ENCODE measurements at places on chromosomes 5 and 9.

- no peak for DNase-seq
Observed at GRCh38 chr5:38600329-38601045, 44.0 kb upstream of the LIFR start.

DNA sequence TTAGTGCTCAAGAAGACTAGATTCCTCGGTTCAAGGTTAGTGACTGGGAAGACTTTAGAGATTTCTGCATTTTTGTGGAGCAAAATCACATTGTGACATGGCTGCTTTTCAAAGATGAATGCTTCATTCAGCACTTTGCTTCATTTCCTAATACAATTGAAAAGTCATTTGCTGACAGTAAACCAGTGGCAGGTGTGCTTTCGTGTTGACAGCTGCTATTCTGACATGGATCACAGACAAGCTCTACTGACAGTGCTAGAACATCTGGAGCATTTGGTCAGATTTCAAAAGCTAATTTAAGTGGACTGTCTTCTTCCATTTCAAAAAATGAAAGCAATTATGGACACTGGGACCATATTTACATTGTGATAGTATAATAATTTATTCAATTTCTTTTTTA lies 1060.1 kb downstream of the PTPRD start:
- DNase-seq = no peak

GRCh38 chr9:92245005-92245797 lies 48.3 kb downstream of the IARS1 start:
- DNase-seq = no peak

- no peak for DNase-seq
Observed at GRCh38 chr9:85723215-85723614, 18.5 kb downstream of the AGTPBP1 start.

DNA sequence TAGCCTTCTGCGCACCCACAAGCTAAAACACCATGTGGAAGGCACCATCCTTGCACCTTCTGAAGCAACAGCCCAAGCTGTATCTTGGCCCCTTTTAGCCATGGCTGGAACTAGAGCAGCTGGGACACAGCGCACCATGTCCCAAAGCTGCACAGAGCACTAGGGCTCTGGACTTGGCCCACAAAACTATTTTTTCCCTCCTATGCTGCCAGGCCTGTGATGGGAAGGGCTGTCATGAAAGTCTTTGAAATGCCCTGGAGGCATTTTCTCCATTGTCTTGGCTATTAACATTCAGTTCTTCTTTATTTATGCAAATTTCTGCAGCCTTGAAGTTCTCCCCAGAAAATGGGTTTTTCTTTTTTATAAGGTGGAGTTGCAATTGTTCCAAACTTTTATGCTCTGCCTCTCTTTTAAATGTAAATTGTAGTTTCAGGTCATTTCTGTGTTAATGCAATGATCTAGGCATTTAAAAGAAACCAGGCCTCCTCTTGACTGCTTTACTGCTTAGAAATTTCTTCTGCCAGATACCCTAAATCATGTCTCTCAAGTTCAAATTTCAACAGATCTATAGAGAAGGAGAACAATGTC lies 996.3 kb downstream of the TAF11L14 start:
- DNase-seq = no peak

DNA sequence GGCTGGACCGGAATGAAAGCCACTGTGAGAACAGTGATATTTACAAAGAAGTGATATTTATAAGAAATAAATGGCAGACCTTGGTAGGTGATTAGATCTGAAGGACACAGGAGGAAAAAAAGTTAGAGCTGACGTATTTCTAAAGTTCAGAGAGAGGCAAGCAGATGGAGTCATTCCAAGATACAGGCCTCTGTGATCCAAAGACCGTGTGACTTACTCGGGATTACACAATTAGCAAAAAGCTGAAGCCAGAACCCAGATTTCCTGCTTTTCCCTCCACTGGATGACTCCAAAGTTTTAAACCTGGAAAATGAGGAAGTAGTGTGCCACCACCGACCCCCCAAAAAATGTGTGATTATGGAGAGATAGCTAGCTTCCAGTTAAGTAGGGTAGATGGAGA lies 3.1 kb upstream of the DOCK8 start:
- no peak for DNase-seq

GRCh38 chr5:74977471-74977870 lies 74.9 kb downstream of the GCNT4 start:
- no peak for DNase-seq

DNA sequence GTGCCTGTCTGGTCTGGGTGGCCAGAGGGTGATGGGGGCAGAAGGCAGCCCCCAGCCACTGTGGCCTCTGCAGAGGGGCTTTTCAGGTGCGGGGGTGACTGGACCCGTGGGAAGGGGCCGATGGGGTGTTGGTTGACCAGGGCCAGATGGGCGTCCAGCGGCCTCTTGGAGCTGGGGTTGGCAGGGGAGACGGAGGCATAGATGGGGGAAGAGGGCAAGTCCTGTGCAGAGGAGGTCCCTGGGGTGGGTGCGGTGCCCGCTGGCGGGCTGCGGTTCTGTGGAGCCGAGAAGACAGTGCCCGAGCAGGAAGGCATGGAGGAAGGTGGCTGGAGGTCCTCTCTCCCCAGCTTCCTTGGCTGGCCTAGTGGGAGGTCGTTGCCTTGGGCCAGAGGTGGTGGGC lies 18.7 kb upstream of the AKNA start:
- DNase-seq = no peak

- DNase-seq = no peak
Observed at GRCh38 chr9:93080406-93080805, 15.6 kb upstream of the CARD19 start.

DNA sequence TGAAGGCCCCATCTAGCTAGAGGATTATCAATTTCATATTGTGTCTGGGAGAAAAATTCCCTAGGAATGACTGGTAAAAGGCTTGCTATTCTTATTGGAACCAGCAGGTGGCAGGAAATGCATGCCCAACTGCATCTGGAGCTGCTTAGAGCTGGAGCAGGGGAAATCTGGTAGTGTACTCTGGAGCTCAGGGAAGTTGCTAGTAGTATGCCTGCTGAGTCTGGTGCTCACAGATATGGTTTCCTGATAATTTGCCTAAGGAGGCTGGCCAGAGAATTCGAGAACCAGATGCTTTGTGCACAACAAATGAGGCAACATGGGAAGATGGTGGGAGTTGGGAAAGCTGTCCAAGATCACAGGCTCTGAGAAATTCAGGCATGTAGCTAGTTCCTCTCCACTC lies 53.7 kb downstream of the G3BP1 start:
- peak; percentile 71 for DNase-seq

- no peak for DNase-seq
Observed at GRCh38 chr9:7216004-7216841, 458.4 kb downstream of the KDM4C start.

DNA sequence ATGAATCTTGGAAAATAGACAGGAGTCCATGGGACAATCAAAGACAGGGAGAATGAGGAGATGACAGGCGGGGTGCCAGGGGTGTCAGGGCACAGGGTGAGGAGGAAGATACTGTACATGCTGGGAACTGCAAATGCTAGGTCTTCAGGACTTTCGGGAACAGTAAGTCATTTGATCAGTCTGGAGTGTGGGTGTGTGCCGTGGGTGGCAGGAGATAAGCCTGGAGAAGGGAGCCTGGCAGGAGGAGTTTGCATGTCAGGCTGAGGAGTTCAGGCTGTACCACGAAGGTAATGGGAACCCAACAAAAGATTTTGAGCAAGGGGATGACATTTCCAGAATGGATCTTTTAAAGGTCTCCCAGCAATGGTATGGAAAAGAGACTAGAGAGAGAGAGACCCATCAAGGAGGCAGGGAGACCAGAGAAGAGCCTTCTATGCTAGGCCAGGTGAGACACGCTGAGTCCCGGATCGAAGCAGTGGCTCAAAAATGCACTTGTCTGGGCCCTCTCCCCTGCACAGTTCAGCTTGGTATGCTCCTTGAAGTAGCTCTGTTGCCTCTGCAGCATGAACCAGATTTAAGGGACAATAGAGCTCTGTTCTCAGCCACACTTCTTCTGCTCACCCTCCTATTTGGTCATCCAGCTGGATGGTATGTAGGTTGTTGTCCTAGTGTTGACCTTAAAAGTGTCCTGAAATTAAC lies 77.0 kb upstream of the FER start:
- DNase-seq = no peak

GRCh38 chr9:131367450-131367849 lies 26.4 kb upstream of the PRRC2B start:
- DNase-seq = no peak

- no peak for DNase-seq
Observed at GRCh38 chr9:127018935-127019334, 103.5 kb downstream of the ANGPTL2 start.

All from HEK293T (cell line).